Fibroblast of upper back skin (primary cell): ENCODE measurements at places on chromosomes 16 and 17.

DNA sequence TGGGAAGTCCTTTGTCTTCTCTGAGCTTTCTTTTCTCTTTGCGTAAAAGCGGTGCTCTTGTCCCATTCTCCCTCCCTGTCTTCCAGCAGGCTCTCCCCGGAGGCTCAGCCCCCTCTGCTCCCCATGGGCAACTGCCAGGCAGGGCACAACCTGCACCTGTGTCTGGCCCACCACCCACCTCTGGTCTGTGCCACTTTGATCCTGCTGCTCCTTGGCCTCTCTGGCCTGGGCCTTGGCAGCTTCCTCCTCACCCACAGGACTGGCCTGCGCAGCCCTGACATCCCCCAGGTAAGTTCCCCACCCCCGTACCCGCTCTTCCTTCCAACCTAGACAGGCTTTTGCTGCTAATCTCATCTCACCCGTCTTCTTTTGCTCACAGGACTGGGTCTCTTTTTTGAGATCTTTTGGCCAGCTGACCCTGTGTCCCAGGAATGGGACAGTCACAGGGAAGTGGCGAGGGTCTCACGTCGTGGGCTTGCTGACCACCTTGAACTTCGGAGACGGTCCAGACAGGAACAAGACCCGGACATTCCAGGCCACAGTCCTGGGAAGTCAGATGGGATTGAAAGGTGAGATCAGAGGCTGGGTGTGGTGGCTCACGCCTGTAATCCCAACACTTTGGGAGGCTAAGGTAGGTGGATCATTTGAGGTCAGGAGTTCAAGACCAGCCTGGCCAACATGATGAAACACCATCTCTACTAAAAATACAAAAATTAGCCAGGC lies 1.3 kb downstream of the TMEM219 start:
- no peak for DNase-seq

GRCh38 chr17:61362396-61362795 lies 37.2 kb upstream of the TBX2 start:
- no peak for DNase-seq

- peak; percentile 57 for DNase-seq
These were observed 252.1 kb downstream of the PHKB start for GRCh38 chr16:47713225-47713595.

DNA sequence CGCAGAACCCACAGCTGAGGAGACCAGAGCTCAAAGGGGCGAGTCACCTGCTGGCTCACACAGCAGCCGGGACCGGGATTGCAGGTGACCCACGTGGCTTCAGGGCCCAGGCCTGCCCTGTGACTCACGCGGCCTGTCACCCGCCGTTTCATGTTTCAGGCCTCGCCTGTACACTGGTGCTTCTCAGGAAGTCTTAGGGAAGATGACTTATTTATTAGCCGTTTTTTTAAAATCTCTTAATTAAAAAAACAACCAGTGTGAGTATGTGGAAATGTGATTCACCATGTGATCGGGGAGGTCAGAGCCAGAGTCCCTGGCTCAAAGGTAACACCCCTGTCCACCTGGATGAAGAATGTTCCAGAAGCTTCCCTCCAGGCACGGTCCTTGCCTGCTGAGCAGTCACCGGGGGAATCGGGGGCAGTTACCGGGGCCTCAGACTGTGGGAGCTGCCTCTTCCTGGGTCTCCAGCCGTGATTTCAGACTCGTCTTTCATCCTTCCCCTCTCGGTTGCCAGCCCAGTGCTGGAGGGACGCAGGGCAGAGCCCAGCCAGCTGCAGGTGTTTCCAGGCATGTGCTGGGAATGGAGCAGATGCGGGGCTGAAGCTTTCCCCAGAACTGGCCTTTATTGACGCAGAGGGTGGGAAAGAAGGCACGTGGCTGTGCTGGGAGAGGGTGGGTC lies 49.3 kb downstream of the CMIP start:
- peak; percentile 73 for DNase-seq

- no peak for DNase-seq
These were observed 69.1 kb downstream of the PRKCA start for GRCh38 chr17:66371561-66371960.

- DNase-seq = no peak
These were observed 10.6 kb upstream of the GINS3 start for GRCh38 chr16:58381661-58382060.

GRCh38 chr17:5513628-5514027 lies 27.3 kb downstream of the MIS12 start:
- DNase-seq = no peak

GRCh38 chr17:32239456-32239855 lies 26.2 kb upstream of the RHBDL3 start:
- DNase-seq = no peak

- no peak for DNase-seq
These were observed 1.3 kb downstream of the ARHGAP23 start for GRCh38 chr17:38429476-38430100.

DNA sequence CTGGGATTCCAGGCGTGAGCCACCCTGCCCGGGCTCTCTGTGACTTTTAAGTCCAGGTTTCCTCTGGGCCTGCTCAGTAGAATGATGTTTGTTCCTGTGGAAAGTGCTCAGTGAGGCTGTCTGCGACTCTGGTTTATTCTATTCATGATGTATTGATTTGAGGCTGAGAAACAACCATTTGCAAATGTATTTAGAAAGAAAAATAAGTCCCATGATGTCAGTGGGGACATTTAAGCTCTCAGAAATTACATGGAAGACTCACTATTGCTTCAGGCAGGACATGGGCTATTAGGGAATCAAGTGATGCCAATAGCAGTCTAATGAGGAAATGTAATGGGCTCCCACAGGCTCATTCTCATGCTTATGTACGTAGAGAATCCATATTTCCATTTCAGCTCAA lies 22.2 kb upstream of the KCNG4 start:
- DNase-seq = no peak

DNA sequence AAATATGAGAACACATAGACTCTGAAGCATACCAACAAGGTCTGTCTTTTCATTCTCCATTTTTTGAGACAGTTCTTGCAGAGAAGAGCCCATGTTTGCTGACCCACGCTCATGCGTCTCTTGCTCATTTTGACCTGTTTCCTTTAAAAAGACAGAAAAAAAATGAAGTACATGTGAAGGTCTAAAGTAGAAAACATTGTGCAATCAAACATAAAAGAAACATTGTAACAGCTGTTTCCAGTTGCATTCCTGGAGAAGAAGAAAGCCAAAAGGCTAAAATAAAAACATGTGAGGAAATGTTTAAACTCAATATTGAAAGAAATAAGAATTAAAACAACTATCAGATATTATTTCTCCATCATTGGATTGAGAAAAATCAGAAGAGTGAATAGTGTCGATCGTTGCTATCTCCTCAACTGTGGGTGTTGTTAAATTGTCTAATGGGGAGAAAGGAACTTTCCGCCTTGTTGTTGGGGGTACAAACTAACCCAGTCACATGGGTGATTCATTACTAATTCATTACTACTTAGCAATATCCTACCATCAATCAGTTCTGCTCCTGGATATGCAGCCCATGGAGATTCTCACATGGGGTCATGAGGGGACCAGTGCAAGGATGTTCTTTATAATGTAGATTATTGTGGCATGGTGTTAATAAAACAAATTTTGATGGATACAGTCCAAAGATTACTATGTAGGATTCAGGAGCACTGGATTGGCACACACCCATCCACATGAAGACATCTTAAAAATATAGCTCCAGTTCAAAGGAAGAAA lies 9.5 kb downstream of the ABCA9 start:
- peak; percentile 52 for DNase-seq

GRCh38 chr17:48027322-48027981 lies 10.1 kb downstream of the COPZ2 start:
- no peak for DNase-seq

DNA sequence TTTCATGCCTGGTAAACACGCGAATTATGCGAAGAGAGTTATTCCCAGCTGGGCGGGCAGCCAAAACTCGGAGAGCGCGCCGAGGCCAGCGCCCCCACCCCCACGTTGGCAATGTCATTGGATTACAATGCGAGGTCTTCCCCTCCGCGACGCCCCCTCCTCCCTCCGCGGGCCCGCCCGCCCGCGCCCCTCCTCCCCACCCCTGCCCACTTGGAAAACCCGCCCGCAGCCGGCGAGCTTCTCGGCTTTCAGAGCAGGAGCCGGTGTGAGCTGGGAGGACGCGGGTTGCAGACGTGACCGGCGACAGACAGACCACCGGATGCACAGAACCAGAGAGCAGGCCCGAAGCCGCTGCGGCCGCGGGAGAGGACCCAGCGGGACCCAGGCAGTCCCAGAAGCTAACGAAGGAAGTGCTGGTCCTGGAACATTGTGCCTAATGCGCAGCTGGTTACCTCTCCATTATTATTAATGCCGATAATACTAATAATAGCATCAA lies 4.0 kb downstream of the NOG start:
- peak; percentile 62 for DNase-seq

DNA sequence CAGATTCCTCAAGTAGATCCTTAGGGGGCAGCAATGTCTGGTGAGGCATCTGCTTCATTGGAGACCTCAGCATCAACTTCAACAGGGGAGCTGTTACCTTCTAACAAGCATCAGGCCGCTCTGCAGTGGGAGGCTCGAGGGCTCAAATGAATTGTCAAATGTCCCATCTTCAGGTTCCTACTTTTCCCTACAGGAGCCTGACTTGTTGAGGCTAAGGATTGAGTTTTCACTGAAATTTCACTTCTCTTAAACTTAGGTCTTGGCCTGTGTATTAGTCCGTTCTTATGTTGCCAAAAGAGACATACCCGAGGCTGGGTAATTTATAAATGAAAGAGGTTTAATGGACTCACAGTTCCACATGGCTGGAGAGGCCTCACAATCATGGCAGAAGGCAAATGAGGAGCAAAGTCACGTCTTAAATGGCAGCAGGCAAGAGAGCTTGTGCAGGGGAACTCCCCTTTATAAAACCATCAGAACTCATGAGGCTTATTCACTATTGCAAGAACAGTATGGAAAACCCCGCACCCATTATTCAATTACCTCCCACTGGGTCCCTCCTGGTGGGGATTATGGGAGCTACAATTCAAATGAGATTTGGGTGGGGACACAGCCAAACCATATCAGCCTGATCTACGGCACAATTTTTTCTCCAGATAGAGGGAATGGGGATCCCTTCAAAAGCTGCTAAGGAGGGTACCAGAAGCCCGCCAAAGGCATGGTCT lies 5.1 kb upstream of the CD300LD start:
- no peak for DNase-seq

- DNase-seq = no peak
These were observed 656 bp upstream of the FUS start for GRCh38 chr16:31179219-31179746.

GRCh38 chr16:49832177-49832576 lies 23.7 kb downstream of the ZNF423 start:
- DNase-seq = no peak

- peak; percentile 82 for DNase-seq
These were observed 87.3 kb downstream of the MAP2K6 start for GRCh38 chr17:69501591-69502468.

DNA sequence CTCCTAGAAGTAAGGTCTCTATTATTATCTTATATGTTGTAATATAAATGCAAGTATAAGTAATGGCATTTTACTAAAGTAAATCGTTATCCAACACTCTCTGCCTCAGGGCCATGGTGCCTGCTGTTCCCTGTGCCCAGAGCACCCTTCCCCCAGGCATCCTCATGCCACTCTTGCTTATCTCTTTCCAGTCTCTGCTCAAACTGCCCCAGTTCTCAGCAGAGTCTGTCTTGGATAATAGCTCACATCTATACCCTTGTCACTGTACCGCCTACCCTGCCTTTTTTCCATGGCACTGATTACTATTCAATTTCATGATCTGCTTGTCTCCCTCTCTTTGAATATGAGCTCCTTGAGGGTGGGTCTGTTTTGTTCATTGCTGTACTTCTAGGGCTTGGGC lies 31.7 kb downstream of the CDH1 start:
- DNase-seq = no peak

- peak; percentile 38 for DNase-seq
These were observed 59.5 kb upstream of the CACNG4 start for GRCh38 chr17:66904760-66905624.

DNA sequence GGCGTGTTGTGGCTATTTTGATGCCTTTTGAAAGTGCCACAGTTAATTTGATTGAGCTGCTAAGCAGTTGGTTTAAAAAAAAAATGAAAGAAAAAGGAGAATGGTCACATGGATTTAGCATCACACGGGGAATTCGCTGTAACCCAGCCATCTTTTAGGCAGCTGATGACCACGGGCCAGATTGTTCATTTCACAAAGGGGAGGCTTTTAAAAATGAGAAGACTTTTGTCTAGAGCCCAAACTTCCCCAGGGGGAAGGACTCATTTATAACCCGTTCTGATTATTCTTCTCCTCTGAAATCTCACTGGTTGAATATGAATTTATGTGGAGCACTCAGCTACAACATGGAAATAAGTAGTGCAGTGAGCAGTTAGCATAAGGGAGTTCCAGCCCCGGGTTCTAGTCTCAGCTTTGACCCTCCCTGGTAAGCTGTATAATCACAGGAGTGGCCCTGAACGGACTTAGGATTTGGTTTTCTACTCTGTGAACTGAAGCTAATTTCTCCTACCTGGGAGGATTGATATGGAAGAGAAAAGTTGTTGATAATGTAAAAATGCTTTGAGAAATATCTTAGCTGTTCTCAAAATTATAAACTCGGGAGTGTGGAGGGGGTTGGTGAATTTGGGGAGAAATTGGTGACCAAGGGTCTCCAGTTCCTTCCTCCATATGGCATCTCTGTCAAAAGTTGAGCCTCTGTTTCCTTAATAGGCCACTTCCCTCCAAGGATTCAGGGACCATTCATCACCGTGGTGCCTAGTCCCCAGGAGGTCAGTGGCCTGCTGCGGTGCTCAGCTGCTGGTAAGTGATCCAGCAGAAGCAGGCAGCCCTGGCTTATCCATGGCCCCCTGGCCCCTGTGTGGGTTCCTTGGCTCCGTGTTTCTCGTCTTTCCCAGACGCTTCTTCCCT lies 76.4 kb upstream of the TBX2 start:
- no peak for DNase-seq

DNA sequence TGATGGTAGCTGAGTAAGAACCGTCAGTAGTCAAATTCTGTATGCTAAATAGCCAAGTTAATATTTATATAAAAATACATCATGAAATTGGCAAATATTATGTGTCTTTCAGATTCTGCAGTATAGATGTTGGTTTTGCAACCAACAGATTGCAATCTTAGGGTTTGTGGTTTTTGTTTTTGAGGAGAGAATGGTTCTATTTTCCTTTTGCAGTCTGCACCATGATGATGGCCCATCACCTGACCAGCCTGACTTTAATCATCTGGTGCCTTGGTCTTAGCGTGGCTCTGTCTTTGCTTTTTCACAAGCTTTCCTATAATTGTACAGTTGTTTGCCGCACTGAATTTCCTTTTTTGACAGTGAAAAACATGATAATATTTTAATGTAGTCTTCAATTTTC lies 50.7 kb downstream of the NUP93 start:
- DNase-seq = no peak

GRCh38 chr17:32980230-32980629 lies 11.4 kb upstream of the SPACA3 start:
- DNase-seq = no peak

- DNase-seq = no peak
These were observed 20.1 kb downstream of the DNAH2 start for GRCh38 chr17:7737601-7738000.

GRCh38 chr16:22353191-22353919 lies 21.1 kb downstream of the CDR2 start:
- DNase-seq = peak; percentile 89
